ENCODE measurements at places on chromosomes 2 and 18.

DNA sequence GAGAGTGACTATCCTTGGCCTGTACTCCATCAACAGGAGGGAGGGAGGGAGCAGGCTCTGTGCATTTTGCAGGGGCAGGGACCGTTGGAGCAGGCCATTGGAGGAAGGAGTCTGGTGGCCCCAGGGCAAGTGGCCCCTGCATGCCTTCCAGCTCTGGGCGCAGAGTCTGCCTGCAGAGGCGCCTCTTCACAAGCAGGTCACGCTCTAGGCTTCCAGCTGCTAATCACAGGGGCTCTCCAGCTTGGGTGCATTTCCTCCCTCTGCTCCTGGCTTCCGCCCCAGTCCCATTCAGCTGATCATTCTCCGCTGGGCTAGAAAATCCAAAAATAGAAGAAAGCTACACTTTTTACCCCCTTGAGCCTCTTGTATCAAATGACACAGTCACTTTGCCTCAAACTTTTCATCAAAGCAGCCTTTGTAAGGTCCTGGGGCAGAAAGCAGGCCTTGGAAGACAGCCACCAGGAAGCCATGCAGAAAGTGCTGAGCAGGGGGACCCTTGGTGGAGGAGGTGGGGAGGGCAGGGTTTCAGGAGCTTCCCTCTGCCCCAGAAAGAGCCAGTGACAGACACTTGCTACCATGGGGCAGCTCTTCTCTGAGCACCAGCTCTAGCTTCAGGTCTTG, 11.3 kb downstream of the TMEM247 start:
- DNase-seq = no peak

- DNase-seq = peak; percentile 57
Measured at GRCh38 chr2:226611944-226612318, 187.7 kb downstream of the IRS1 start.

GRCh38 chr18:54777118-54777791, 51.0 kb upstream of the RAB27B start:
- no peak for DNase-seq

DNA sequence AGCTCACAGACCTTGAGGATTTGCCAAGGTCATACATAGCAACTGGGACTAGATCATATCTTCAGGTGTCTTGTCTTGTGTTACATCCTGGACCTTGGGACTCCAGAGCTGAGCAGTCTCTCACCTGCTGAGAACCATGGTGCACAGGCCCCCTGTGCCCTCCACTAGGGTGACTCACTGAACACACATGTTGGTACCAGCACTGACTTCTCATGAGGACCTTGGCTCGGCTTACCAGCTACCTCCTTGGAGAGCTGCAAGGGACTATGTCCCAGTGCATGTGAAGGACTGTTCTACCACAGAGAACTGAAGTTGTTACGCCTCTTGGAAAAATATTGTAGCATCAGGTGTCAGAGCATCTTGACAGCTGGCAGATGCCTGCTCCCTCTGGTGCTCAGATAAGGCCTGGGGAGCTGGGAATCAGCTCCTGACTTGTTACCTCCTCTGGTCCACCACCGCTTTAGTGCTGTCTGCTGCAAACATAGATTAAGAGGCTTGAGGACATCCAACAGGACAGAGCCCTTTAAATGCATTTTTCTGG, 72.1 kb downstream of the WDSUB1 start:
- DNase-seq = no peak

DNA sequence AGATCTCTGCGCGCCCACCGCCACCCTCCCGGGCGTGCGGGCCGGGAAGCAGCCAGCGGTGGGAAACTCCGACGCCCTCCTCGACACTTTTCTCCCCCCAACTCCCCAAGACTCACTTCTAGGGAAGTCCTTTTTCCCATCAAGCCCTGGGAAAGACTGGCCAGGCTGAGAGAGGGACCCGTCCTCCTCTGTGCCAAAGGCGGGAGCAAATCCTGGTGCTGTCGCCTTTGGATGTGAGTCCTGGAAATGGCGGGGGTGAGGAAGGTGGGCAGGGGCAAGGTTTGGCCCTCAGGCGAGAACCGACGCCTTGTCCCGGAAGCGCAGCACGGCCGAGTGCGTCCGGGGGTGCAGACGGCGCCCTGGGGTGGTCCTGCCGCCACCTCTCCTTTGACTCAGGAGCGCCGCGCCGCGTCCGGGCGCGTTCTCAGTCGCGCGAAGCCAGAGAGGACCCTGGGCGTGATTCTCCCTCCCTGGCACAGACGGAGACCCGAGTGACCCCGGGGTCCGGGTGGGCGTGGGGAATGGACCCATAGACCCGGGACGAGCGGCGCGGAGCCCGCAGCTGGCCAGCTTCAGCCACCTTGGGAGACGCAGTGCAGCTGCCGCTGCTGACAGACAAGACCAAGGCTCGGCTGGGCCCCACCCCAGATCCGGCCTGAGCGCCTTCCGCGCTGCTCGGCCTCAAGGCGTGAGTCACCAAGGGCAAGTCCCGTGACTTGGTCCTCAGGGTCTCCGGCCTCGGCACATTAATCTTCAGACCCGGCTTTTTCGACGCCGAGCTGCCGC, 3.5 kb upstream of the LBX2 start:
- DNase-seq = peak; percentile 72

DNA sequence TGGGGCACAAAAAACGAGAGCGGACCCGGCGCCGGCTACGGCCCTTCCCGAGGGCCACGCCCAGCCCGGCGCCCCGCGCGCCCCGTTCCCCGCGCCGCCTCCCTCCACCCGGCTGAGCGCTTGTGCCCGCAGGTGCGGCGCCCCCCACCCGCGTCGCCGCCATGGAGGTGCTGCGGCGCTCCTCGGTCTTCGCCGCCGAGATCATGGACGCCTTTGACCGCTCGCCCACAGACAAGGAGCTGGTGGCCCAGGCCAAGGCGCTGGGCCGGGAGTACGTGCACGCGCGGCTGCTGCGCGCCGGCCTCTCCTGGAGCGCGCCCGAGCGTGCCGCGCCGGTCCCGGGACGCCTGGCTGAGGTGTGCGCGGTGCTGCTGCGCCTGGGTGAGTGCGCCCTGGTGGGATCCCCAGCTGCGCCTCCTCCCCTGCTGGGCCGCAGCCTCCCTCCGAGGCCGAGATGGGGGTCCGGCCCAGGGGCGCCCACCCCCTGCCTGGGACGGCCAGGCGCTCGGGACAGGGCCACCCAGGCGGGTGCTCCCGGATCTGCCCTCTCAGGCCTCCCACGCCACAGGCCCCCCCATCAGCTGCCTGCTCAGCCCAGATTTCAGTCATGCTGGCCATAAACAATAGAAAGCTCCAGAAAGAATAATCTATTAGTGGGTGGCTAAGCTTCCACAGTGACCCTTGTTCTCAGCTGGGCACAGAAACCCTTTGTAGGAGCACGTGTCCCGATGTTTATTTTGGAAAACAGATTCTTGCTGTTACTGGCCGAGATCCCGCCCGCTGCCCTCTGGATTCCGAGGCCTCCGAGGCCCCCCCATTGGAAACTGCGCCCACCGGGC, 997 bp downstream of the BOK start:
- DNase-seq = no peak

DNA sequence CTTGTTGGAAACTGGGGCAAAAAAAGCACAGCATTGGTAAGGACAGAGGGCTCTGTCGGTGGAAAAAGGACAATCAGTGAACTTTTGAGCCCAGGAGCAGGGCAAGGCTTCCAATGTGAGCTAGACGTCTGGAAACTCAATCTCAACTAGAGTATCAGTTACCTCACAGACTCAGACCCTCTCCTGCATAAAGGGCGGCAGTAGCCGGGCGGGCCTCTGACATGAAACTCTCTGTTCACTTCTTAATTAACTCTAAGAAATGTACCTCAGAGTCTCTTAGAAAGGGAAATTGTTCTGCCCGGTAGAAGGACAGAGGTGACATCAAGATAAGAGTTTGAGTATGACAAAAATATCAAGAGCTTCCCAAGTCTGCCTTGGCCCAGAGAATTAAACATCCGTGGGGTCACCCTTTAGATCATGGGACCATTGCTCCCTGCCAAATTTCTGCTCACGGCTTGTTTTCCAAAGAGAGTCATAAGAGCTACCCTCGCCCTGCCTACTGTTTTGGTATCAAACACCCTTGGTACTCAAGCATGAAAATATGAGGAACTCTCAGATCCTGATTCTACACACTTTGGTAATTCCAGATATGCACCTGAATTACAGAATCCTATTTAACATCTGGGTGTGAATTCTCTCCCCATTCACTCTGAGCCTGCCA, 103.5 kb upstream of the PKDCC start:
- DNase-seq = no peak

GRCh38 chr18:12679183-12679786, 21.4 kb upstream of the SPIRE1 start:
- no peak for DNase-seq

DNA sequence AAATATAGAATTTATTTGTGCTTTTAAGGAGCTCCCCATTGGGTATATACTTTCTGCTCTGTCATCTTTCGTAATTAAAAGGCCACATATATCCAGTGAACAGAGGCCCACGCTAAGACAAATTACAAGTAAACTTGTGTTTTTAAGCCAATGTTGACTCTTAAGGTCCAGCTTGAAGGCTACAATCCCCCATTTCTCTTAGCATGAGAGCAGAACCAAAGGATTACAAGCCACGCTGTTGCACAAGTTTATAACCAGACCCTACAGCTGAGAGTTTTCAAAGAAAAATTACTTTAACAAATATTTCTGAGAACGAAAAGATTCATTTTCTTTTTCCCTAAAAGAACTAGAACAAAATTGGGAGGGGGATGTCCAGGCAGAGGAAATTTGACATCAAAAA, 471.0 kb downstream of the TXNL1 start:
- no peak for DNase-seq

GRCh38 chr18:79246309-79247108, 149.2 kb upstream of the NFATC1 start:
- DNase-seq = peak; percentile 34

DNA sequence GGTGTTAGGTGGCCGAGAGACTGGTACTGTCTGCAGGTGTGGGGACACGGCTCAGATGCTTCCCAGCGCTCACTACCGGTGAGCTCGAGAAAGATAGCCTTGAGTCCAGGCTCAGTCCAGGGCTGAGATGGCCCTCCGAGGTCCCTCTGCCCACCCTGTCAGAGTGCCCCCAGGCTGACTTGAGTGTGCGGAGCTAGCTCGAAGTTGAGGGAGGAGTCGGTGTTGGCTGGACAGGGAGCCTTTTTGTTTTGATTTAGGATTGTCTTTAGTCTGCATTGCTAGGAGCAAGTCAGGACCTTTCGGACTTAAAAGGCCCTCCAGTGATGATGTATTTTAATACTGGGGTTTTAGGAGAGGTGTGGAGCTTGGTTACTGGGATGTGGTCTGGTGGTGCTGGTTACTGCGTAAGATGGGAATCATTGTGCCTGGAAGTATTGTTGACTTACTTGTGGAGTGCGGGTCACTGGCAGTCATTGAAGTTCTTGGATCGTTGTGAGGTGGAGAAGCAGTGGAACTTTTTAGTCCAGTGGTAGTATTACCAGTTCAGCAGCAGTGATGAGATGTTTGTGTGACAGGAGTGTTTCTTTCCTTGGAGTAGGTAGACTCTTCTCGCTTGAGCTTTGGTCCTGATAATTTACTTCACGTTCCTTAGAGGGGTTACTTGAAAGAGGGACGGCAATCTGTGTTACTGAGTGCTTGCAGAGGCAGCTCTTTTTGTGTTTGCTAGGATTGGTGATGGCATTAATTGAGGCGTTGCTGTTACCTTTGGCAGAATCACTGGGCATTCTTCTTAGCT, 633 bp downstream of the KIAA1328 start:
- peak; percentile 24 for DNase-seq

DNA sequence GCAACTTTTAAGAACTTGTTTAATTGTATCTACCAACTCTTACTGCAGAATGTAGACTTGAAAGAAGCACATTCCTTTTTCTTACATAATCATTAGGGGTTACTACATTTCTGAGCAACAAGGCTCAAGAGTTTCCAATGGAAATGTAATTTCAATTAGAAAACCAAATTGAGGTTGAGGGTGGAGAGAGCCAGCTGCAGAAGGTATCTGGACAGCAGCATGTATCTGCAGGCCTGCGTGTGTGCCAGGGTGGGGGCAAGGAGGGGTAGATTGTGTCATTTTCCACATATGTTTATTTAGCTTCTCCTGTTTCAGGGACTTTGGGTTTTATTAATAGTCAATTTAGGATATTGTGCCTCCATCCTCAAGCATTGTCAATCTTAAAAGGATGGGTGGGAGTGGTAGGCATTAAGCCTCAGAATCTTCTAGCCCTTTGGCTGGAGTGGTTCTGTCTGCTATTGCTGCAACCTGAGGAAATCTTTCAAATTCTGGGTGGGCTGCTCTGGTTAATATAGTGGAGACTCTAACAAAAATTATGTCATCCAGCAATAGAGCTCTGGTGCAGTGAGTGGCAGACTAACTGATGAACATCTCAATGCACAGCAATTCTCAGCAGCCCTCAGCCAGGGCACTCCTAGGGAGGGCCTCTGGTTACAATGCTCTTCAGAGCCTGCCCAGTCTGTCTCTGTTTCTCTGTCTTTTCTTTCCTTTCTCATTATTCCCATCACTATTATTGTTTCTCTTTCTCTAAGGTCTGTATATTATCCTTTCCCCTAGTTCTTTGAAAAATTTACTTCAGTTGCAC, 151.4 kb downstream of the RPIA start:
- no peak for DNase-seq

- no peak for DNase-seq
Measured at GRCh38 chr2:172790404-172790803, 54.8 kb downstream of the RAPGEF4 start.

DNA sequence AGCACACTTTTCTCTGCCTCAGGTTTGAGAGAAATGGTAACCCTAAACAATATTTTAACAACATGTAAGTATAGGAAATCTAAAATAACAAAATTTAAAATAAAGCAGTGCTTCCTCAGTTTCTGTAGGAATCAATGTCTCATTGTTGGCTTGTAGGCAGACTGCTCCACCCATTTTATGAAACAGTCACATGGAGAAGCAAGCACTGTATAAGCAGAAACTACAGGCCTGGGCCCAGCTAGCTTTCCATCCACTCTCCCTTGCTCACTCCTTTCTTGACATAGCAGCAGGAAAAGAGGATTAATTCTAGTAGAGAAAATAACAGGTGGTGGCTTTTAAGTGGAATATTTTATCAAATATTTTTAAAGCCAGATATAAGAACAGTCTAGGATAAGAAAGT, 97.2 kb downstream of the PLEKHM3 start:
- no peak for DNase-seq

DNA sequence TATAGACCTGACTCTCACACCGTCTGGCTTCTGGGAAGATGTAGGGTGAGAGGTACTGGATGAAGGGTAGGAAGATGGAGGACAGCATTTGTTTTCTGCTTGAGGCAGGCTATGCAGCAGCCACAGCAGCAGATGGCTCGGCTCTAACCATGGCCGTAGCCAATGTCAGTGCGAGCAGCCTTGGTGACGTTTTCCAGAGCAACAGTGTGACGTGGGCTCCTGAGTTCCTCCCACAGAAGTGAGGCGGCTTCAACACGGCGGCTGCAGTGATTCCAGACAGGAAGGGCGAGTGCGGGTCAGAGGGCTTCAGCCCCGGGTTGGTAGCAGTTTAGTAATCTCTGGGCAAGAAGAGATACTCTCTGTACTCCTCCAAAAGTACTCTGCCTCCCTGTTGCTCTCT, 133.0 kb upstream of the MYT1L start:
- no peak for DNase-seq

DNA sequence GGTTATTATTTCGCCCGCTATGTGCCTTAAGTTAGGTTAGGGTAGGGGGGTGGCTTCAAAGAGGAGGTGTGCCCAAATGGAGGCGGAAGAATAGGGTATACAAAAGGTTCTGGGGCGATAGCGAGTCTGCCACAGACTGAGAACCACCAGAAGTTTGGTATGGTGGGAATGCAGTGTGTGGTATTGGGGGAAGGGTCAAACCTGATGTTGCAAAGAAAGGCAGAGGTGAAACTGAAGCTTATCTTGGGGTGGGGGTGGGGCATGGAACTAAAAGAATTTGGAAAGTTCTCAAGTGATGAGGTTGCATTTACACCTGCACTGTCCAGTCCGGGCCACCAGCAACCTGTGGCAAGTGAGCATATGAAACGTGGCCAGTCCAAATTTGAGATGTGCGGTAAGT, 11.8 kb upstream of the CCBE1 start:
- DNase-seq = no peak
